ENCODE measurements at places on chromosomes 3 and 15.

- DNase-seq: no peak
These were observed 32.3 kb downstream of the ACAP2 start for GRCh38 chr3:195410546-195410945.

DNA sequence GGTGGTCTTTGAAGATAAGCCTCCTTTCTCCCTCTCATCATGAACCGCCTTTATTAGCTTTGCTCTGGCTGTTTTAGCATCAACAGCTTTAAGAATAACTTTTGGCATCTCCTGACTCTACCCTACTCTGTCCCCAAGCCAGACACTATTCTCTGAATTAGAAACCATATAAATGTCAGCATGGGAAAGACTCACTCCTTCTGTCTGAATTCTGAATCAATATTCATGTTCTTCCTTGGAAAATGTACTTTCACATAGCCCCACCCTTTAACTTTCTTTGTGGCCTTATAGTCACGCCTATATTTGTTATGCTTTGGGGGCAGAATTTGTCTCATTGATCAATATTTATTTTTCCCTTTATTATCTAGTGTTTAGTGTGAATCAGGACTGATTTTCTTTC, 131.7 kb upstream of the NR2E3 start:
- no peak for DNase-seq

GRCh38 chr3:196138482-196139254, 56.8 kb upstream of the TFRC start:
- no peak for DNase-seq

- no peak for DNase-seq
These were observed 360.3 kb upstream of the TBL1XR1 start for GRCh38 chr3:177557548-177557947.

DNA sequence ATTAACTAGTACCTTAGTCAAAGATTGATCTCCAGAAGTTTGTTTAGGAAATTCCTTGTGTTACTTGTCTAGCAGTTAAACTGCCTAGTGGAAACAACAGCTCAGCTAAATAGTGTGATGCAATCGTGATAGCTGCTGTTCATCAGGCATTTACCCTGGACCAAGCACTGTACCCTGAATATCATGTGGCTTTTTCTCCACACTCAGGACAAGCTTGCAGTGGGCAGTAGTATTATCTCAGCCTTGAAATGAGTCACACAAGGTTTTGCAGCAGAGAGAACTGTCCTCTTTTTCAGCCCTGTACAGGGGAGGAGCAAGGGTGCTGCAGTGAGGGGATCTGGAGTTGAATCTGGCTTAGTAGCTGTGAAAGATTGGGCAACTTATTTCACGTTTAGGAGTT, 208.4 kb downstream of the TP63 start:
- no peak for DNase-seq

DNA sequence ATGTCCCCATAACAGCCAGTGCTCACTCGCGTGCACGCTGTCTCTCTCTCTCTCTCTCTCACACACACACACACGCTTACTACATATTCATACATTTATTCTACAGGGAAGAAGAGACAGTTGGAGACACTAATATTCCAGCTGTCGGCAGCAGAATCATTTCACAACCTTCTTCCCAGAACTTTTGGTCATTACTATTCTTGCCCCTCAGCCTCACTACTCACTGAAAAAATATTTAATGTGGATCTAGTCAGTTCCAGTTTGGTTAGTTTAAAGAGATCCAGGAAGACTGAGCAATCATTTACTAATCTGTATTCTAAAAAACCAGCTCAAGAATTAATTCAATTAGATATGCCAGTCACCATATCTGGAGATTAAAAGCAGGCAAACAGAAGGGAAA, 394.9 kb downstream of the PTPRG start:
- no peak for DNase-seq

DNA sequence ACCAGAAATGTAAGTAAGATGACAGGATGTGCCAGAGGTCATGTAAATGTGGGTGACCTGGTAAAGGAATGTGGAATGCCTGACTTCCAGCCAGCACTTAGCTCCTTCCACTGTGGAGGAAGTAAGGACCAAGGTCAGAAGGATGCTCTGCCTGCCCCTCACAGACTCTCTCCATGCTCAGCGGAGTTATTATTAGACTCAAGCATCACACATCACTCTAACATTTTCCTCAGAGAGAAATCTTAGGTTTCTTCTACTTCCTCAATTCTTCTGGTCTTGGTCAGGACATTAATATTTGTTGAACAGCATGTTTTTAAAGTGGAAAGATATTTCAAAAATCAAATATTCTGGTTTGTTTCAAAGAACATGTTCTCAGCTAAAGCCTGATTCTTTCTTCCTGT, 231.4 kb upstream of the WNT5A start:
- DNase-seq: no peak

DNA sequence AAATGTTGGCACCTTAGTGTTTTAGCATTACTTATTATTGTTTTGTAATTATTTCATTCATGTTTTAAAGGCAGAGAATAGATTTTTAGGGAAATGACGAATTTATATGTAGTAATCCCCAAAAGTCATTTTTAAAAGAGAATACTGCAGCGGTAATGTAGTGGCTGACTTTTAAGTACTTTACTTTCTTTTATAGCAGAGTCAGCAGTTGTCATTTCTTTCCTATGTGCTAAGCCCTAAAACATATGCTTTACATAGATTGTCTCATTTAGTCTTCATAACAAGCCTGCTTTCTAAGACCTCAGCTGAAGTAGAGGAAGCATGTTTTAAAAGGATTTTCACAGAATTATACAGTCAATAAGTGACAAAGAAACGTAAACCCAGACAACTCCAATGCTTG, 102.1 kb upstream of the PEX5L start:
- no peak for DNase-seq

DNA sequence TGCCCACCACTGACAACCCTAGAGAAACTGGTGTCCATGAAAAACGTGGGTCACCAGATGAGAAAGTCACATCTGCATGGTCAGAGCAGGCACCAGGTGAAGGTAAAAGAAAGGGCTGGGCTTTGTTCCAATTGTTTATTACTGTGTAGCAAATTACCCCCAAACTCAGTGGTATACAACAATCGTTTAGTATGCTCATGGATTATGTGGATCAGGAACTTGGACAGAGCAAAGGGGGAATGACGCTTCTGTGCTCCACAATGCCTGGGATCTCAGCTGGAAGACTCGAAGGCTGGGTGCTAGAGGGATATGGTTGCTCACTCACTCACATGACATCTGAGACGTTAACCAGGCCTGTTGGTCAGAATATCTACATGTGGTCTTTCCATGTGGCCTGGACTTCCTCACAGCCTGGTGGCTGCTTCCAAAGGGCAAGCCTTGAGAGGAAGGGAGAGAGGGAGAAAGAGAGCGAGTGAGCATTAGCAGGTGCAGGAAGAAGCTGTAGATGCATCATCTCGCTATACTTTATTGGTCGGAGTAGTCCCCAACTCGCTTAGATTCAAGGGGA, 44.9 kb downstream of the LPP start:
- no peak for DNase-seq

- DNase-seq: peak; percentile 89
These were observed 404.1 kb upstream of the ATP11B start for GRCh38 chr3:182389071-182389815.

DNA sequence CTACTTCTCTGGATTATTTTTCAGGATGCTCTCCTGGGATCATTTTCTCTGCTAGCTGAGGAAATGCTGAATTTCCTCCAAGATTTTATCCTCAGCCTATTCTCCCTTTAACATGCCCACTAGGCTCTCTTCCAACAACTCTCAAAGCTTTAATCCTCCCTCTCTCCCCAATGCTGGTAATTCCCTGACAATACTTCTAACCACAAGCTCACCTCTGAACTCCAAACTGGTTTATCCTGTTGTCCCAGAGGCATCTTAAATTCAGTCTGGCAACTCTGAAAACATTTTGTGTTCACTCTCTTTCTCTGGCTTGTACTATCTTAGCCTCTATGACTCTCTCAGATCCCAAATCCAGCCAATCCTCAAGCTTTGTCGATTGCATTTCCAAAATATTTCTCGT, 490.3 kb downstream of the MECOM start:
- DNase-seq: no peak

DNA sequence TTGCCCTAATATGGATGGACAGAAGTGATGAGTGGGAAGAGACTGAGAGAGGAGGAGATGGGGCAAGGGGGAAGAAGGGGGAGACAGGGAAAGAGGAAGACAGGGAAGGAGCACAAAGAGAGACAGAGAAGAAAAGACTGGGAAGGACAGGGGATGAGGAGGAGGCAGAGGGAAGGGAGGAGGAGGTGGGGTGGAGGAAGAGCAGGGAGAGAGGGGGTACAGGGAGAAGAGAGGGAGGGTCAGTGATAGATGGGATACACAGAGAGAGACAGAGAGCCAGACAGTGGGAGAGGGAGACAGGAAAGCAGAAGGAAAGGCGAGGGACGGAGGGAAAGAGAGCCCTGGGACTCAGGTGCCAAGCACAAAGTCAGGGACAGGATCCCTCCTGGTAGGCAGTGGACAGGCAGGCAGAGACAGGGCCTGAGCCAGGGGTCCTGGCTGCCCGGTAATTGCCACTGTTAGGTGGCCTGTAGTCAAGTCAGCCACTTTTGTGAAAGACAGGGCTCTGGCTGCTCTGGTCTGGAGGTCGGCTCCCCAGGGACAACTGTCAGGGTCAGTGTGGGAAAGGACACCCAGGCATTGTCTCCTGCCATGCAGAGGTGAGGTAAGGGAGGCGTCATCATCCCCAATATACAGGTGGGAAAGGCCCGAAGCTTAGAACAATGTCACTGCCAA, 9.8 kb downstream of the VILL start:
- no peak for DNase-seq

- no peak for DNase-seq
These were observed 541.1 kb downstream of the NLGN1 start for GRCh38 chr3:173938616-173939015.

DNA sequence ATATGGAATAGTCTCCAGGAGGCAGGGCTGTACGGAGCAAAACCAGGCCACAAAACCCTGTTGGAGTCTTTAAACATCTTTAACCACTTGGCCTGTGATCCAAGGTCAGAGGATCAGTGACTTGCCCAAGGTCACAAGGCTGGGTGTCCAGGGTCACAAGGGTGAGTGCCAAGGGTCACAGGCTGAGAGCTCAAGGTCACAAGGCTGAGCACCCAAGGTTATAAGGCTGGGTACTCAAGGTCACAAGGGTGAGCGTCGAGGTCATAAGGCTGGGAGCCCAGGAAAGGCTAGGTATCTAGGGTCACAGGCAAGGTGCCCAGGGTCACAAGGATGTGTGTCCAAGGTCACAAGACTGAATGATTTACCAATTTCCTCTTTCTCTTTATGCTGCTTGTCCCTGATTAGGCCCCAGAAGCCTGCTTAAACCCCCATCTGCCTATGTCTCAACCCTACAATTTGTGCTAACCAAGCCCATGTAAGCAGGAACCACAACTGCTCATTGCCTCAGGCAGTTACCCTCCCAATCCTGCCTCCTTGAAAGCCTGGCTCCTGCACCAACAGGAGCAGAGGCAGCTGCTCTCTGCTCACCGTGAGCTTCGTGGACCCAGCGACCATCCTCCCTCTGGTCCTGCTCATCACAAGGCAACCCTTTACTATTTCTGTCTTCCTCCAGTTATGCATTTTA, 51.5 kb downstream of the MGLL start:
- DNase-seq: peak; percentile 47

DNA sequence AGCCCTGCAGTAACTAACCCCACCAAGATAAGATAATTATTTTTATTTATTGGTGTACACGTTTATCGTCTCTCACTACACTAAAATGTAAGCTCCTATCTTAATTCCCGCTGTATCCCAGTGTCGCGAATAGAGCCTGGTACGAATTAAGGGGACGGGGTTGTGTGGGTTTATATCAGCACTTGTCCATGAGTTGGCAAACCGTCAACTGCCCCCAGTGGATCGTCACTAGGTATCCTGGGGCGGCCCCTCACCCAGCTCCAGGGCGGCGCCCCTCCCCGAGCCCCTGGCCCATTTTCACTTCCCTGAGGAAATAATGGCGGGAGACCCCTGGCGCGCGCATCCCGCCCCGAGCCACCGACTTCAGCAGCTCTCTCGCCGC, 465 bp downstream of the RUVBL1 start:
- DNase-seq: no peak

- DNase-seq: no peak
These were observed 149.3 kb upstream of the ATP11B start for GRCh38 chr3:182644013-182644412.

- no peak for DNase-seq
These were observed 524.8 kb upstream of the TBL1XR1 start for GRCh38 chr3:177721864-177722785.

GRCh38 chr3:99348451-99348850, 289.9 kb upstream of the COL8A1 start:
- no peak for DNase-seq

- no peak for DNase-seq
These were observed 11.6 kb upstream of the TAFA4 start for GRCh38 chr3:68943753-68944500.

GRCh38 chr15:89389841-89390603, 55.4 kb upstream of the POLG start:
- DNase-seq: no peak

DNA sequence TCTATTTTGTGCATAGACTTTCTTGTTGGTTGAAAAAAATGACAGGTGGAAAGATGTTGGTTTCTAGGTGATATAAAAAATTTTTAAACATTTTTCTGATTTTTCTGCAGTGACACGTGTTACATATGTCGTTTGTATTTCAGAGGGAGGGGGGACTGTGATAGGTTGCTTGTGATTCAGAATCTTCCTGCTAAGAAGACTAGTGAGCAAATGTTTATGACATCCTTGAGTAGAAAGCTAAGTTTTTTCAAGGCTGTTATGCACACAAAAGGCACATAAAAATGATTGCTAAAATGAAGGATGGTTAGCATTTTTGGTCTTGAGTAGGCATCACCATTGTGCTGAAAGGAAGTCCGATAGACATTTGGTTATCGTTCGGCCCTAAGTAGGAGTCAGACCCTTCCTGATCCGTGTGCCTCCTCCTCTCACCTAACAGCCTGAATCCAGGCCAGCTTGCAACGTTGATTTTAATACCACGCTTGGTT, 1.5 kb downstream of the ZNF639 start:
- DNase-seq: peak; percentile 21

GRCh38 chr3:156516284-156516683, 38.6 kb downstream of the SSR3 start:
- no peak for DNase-seq

GRCh38 chr3:150070271-150070670, 99.6 kb upstream of the PFN2 start:
- DNase-seq: no peak

GRCh38 chr3:37170513-37170912, 3.9 kb downstream of the LRRFIP2 start:
- DNase-seq: no peak

- no peak for DNase-seq
These were observed 26.0 kb upstream of the EID1 start for GRCh38 chr15:48851956-48852355.

- no peak for DNase-seq
These were observed 118.7 kb downstream of the WNT5A start for GRCh38 chr3:55368366-55368765.

DNA sequence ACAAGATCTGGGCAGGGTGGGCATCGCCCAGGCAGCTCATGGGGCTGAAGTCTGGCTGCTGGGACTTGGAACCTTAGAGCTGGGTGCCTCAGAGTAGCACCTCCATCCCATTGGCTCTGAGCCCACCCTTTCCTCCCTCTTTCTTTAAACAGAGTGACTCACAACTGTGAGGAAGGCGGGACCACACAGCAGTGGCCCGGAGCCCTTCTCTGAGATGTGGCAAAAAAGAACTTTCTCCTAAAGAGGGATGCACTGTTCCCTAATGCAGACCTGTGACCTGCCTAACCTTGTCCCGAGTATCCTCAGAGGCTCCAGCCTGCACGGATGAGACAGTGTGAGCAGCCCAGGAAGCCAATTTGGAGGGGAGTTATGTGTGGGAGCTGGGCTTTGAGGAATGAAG, 23.6 kb downstream of the PRR20G start:
- DNase-seq: no peak

GRCh38 chr3:32303399-32303747, 64.9 kb downstream of the CMTM8 start:
- no peak for DNase-seq
